Stimulated activated CD4-positive, alpha-beta T cell treated with anti-CD3 and anti-CD28 coated beads, Interleukin-1b, Interleukin-23, amount 100 ng/mL, for 48 hours (primary cell): ENCODE measurements at places on chromosomes 7 and 10.

DNA sequence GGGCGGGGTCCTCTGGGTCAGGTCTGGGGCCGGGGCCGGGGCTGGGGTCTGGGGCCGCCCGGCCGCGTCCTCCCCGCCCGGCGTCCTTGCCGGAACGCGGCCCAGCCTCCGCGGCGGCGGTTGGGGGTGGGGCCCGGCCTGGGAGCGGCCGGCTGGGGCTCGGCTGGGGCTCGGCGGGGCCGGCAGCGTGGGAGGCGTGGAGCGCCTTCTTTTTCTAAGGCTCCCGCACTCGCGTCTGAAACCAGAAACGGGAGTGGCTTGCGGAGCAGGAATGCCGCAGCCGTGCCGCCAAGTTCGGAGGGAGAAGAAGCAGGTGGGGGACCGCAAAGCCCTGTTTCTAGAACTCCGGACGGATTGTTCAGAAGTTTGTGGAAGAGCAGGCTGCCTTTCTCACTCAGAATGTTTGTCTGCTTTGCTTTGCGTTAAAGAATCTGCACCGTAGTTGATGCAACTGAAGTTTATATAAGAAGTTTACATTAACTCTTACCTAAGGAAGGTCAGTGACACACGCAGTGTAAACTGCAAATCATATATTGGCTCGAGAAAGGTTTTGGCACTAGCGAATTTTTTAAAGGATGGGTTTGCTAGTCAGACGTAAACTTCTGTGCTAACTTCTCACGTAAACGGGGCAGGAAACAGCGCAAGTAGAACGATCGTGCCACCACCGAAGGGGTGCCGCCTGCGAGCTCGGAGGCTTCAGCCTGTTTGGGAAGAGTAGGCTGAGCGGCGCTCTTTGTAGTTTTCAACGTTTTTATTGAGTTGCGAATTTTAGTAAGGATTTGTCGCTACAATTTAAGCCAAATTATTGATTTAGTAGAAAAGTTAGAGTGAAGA lies 729 bp downstream of the DNAJB6 start:
- DNase-seq, result peak; percentile 64

DNA sequence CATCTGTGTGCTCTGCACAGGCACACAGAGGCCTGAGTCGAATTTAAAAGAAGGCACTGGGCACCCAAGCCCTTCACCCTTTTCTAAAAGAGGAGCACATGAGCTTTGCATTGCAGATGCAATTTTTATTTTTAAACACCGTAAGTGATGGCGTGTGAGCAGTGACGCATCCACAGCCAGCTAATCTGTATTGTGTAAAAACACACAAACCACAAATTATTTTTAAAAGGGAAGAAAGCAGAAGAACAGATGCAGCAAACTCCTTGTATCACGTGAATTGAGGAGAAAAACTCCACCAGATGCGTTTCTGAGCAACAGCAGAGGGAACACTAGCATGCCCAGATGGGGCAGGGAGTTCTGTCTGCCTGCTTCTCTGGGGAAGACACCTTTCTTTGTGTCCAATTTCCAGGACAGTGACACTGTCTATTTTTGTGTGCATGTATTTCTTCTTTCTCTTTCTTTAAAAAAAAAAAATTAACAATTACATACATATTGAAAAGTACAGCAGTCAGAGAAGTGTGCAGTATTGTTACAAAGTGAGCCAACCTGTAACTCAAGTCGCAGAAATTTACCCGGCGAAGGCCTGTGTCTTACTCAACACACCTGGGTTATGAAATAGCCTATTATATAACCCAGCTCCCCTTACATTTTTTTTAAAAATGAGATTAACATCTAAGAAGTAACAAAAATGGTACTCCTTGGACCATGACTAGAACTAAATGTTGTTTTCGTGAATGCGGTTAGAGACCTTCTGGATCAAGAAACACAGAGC lies 39.2 kb downstream of the EEPD1 start:
- no peak for DNase-seq

- DNase-seq, result no peak
These were observed 18.6 kb upstream of the ZMIZ1 start for GRCh38 chr10:79049931-79050895.

- no peak for DNase-seq
These were observed 42.2 kb downstream of the AOAH start for GRCh38 chr7:36682102-36682501.

- DNase-seq, result no peak
These were observed 72.4 kb upstream of the PDE1C start for GRCh38 chr7:32142649-32143048.

- no peak for DNase-seq
These were observed 7.6 kb downstream of the SEMA4G start for GRCh38 chr10:100976906-100977305.

DNA sequence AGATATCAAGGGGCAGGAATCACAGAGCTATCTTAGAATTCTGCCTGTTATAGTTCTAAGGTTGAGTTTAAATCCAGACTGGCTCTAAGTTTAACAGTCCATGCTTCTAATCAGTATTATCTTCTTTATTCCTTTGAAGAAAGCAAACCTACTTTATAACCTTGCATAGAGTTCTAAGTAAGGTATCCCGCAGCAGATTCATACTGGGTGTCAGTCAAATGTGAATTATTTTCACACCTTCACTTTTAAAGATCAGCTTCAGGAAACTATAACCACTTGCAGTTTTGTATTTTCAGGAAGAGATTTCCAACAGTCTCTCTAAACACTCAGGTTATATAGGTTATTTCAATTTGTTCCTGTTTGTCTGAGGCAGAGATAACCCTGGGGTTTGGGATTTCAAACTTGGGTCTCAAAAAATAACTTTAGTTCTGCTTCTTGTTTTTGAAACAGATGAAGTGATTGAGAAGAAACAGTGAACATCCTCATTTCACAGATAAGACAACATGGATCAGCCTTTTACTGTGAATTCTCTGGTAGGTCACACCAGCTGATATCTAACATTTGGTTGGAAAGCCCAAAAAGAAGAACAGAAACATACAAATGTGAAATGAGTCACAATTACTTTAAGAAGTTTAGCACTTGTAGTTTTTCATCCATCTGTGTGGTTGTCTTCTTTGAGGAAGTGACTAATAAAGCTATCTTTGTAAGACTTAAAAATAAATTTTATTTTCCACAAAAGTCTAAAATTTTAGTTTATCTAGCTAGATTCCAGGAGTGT lies 21.4 kb downstream of the STAMBPL1 start:
- no peak for DNase-seq

DNA sequence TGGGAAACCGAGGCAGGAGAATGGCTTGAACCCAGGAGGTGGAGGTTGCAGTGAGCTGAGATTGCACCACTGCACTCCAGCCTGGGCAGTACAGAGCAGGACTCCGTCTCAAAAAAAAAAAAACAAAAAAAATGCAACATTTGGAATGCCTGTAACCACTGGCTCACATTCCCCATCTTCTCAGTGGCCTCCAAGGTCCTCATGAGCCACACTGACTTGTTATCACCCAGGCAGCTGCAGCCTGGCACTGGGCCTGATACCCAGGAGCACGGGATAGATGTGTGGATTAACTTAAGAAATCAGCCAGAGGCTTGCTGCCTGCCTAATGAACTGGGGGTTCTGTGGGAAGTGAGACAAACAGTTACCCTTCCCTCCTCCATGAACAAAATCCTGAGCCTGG lies 23.0 kb downstream of the JCAD start:
- no peak for DNase-seq

DNA sequence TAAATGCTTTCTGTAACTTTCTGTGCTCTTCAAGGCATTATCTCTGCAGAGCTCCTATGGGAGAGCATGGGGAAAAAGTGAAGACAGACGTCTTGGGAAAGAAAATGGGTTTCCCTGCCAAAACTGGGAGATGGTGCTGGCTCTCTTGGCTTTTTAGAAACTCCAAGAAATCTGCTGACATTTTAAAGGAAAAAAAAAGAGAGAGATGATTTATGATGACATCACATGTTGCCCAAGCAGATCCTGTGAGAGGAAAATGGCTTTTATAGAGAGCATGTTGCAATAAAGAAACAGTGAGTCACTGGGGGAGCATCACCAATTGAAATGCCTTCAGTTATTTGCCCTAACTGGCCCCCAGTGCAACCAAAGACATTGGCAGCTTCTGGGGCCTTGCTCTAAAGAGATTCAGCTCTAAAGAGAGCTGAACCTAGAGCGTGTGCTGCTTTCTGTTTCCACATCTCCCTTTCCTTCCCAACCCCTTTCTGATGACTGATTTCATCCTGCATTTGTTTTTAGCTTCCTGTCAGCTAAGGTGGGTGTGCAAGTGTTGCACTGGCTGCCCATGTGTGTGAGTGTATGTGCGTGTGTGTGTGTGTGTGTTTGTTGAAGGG lies 37.7 kb downstream of the LRMDA start:
- no peak for DNase-seq

- DNase-seq, result no peak
These were observed 226.5 kb downstream of the ADK start for GRCh38 chr10:74377476-74377875.

GRCh38 chr7:129667551-129667950 lies 56.0 kb downstream of the NRF1 start:
- no peak for DNase-seq

- DNase-seq, result no peak
These were observed 185.5 kb downstream of the SEMA3A start for GRCh38 chr7:84009051-84009450.

DNA sequence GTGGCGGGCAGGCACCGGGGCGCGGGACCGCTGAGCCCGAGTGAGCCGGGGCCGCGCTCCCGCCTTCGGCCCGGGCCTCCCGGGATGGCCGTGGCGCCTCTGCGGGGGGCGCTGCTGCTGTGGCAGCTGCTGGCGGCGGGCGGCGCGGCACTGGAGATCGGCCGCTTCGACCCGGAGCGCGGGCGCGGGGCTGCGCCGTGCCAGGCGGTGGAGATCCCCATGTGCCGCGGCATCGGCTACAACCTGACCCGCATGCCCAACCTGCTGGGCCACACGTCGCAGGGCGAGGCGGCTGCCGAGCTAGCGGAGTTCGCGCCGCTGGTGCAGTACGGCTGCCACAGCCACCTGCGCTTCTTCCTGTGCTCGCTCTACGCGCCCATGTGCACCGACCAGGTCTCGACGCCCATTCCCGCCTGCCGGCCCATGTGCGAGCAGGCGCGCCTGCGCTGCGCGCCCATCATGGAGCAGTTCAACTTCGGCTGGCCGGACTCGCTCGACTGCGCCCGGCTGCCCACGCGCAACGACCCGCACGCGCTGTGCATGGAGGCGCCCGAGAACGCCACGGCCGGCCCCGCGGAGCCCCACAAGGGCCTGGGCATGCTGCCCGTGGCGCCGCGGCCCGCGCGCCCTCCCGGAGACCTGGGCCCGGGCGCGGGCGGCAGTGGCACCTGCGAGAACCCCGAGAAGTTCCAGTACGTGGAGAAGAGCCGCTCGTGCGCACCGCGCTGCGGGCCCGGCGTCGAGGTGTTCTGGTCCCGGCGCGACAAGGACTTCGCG lies 534 bp downstream of the FZD9 start:
- DNase-seq, result no peak

DNA sequence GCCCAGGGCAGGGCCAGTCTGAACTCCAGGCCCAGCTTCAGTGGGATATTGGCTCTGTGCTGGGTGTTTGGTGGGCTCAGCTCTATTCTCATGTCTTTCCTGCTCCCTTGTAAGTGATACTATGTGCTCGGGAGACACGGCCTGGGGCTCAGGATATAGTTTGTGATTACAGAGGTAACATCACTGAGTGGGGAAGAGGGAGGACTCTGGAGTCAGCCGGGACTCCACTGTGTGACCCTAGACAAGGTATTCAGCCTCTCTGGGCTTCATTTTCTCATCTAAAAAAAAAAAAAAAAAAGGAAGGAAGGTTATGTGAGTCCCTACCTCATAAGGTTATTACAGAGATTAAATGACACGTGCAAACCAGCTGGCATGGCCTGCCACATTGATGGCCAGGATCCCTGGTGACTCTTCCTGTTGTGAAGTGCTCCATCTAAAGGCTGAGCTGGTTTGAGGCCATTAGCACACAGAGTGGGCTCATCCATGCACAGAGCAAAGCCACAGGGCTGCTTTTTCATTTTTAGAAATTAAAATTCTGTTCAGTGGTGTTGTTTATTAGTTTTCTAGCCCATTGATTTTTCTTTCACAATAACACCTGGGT lies 15.7 kb downstream of the SLC13A4 start:
- DNase-seq, result no peak

DNA sequence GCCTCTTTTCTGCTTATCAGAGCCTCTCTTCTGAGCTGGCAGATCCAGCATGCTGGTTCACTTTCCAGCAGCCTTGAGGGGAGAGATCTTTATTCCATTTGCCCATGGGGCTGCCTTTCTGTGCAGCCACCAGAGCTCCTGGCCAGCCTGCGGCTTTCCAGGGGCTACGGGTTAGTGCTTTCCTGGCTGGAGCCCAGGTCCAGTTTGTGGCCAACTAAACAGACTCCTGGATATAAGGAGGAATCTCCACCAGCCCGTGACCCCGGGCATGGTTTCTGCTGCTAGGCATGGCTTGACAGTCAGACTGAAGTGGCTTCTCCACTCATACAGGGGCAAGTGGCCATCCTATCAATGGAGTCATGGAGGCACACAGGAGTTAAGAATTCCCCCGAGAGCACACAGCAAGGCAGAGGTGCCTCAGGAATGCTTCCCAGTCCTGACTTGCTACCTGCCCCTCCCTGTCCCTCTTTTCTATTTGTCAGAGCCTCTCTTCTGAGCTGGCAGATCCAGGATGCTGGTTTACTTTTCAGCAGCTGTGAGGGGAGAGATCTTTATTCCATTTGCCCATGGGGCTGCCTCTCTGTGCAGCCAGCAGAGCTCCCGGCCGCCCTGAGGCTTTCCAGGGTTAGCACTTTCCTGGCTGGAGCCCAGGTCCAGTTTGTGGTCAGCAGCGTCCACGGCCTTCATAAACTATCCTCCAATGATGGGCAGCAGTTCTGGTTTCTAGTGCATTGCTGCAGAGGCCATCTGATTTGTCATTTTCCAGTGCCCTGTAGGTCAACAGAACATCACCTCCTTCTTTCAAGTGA lies 35.9 kb downstream of the TSPAN15 start:
- DNase-seq, result no peak

GRCh38 chr10:133308421-133309099 lies at the start of the genes TUBGCP2 and ZNF511:
TUBGCP2 (minus strand) TSS chr10:133308872; CDS start chr10:133302941, 5,931 bp downstream.
ZNF511 (plus strand) TSS chr10:133308914; CDS start chr10:133308944, 30 bp downstream.
- peak; percentile 86 for DNase-seq

DNA sequence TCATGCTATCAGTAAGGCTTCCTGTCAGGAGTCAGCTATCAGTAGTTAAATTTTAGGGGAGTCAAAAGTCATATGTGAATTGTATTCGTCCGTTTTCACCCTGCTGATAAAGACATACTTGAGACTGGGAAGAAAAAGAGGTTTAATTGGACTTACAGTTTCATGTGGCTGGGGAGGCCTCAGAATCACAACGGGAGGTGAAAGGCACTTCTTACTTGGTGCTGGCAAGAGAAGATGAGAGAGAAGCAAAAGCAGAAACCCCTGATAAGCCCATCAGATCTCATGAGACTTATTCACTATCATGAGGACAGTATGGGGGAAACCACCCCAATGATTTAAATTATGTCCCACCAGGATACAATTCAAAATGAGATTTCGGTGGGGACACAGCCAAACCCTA lies 47.1 kb downstream of the KLF6 start:
- no peak for DNase-seq

DNA sequence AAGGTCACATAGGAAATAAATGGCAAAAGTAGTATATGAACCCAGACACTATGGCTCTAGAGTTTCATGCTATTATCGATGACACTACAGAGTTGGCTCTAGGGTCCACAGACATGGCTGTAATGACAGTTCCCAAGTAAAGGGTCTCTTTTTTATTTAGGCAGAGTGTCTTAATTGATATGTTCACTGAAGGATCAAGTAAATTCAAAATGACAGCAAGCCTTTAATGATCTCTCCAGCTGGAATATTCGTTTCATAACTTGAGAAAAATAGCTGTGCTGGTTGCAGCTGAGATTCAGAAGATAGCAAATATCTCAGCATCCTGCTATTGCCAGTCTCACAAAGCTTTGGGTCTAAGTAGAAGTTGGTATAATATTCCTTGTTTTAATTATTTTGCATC lies 333.6 kb upstream of the MAGI2 start:
- DNase-seq, result no peak

- no peak for DNase-seq
These were observed 166.8 kb downstream of the SUGCT start for GRCh38 chr7:40301486-40302068.
